ENCODE measurements at places on chromosomes 16 and 17.
A peak's percentile ranks its signal among the peaks of the same experiment; 100 is the strongest.

DNA sequence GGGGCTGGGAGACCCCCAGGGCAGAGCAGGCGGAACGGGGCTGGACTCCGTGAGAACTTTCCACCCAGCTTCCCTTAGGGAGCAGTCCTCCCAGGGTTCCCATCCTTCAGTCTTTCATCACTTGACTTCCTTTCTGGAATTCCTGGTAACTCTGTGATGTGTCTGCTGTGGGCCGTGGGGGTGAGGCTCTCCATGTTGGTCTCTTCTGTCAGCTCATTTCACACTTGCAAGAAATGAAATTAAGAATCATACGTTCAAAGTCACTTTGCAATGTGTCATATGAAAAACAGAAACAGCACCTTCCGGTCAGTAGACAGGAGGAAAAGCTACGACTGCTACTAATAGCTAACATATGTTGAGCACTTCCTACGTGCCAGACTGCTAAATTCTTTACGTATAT lies 5.4 kb upstream of the BBS2 start:
- no peak for DNase-seq

GRCh38 chr17:70369391-70369790 lies 200.1 kb downstream of the KCNJ2 start:
- no peak for DNase-seq

DNA sequence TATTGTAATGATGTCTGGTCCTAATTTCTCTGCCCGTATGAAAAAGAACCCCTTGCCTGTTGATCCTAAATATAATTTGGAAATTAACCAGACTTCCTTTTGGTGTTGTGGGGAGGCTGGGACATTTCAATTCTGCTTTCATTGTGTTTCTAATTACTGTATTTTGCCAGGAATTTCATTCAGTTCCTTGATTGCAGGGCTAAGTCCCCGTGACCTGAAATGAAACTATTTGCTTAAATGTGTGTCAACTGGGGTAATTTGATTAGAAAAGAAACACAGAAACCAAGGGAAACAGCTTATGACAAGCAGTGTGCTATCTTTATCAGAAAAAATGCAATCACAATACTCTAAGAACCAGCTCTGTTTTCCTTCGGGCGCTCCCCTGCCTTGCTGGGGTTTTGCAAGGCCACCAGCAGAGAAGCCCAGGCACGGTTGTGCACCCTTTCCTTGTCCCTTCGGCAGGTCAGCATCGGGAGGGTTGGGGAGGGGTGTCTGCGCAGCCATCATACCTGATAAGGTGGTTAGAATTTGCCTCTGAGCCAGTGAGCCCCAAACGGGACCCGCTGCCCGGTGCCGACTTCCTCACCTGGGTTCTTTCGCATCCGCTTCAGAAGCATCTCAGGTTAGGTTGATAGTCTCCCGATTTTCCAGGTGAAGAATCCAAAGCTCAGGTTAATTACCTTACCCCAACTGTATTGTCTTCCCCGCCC lies 19.4 kb downstream of the KLHL36 start:
- DNase-seq = no peak

- DNase-seq = no peak
These were observed 358.0 kb downstream of the C16orf95 start for GRCh38 chr16:86959091-86959651.

- DNase-seq = no peak
These were observed 1.3 kb downstream of the RASL10B start for GRCh38 chr17:35732806-35733136.

- DNase-seq = peak; percentile 55
These were observed 3.3 kb downstream of the COL1A1 start for GRCh38 chr17:50198026-50198669.

DNA sequence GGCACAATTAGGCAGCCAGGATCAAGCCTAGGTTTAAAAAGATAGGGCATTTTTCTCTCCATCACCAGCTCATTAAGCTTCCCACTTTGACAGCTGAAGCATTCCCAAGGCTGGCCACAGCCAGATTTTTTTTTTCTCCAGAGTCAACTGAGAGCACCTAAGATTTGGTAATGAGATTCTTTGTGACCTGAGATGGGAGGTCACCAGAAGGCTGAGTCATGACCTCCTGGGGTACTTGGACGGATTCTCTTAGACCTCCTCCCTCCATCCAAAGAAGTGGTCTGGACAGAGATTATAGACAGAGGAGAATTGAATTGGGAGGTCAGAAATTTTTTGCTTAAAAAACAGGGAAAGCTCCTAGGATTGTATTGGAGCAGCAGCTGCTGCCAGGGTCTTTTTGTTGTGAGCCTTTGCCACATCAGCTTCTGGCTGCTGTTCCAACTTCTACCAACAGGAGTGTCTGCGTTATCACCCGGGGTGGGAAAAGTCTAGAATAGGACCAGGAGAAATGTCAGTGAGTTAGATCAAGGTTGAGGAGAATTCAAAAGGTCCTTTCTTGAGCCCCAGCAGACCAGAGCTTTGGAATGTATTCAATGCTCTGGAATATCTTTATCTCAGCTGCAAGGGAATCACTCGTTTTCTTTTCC lies 221.2 kb upstream of the N4BP1 start:
- DNase-seq = no peak

DNA sequence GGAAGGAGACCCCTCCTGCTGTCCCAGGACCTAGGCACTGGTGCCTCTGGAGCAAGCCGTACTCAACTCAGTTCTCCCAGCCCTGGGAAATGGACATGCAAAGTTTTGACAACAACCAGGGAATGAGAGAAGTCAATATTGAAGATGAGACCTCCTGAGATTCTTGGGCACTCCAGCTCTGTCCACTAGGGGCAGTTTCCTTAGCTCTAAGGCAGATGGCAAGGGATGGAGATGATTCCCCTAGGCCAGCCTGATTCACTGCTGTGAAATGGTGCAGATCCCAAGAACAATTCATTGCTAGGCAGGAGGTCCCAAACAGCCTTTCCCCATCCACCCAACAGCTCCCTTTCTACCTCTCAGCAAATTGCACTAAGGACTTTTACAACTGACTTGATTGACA lies 20.5 kb upstream of the SDR42E2 start:
- no peak for DNase-seq

- no peak for DNase-seq
These were observed 6.6 kb upstream of the TEKT3 start for GRCh38 chr17:15348021-15348420.

- no peak for DNase-seq
These were observed 21.4 kb upstream of the SLC6A4 start for GRCh38 chr17:30256756-30257506.

GRCh38 chr17:44010966-44011647 lies 3.7 kb downstream of the TMEM101 start:
- no peak for DNase-seq

DNA sequence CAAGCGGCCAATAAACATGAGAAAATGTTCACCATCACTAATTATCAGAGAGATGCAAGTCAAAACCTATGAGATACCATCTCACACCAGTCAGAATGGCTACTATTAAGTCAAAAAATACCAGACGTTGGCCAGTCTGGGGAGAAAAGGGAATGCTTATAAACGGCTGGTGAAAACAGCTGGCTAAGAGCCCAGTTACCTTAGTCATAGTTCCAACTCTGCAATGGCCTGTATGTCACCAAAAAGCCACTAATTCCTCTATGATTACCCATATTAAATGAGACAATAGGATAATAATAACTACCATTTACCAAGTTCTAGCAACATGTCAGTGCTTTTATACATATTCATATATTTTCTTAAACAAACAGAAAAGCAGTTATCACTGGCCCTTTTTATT lies 42.9 kb upstream of the CDRT4 start:
- no peak for DNase-seq

Data from stimulated activated CD4-positive, alpha-beta T cell treated with anti-CD3 and anti-CD28 coated beads, Interleukin-12 subunit alpha, Interleukin-12 subunit beta, amount 100 ng/mL, for 24 hours (primary cell).